ENCODE measurements at places on chromosomes 16 and 17.
A peak's percentile ranks its signal among the peaks of the same experiment; 100 is the strongest.

- peak; percentile 73 for DNase-seq
Observed at GRCh38 chr17:28643983-28644786, 773 bp downstream of the BLTP2 start.

DNA sequence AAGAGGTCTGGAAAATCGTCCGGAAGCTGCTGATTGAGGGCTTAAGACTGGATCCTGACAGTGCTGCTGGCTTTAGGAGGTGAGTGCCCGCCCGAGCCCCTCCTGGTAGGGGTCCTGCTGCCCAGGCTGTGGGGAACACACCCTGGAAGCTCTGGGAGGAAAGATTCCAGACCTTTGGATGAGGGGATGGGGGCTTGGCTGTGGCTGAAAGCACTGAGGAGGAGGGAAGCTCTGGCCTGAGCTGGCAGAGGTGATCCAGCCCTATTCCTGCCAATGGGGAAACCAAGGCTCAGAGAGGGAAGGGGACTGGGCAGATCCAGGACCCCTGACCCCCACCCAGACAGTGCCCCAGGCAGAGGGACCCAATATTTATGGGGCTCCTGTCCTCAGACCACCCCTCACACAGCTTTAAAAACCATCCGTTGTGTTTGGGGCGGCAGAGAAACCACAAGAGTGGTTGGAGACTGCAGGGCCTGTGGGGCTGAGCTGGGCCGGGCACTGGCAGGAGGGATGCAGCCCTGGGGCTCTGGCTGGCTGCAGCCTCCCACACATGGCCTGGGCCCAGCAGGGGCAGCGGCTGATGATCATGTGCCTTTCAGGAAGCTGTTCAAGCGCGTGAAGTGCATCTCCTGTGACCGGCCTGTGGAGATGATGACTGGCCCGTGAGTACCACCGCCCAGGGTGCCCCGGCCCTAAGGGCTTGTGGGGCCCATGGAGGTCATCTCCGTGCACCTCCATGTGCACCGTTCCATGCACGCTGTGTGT lies 22.8 kb downstream of the UBALD1 start:
- DNase-seq = peak; percentile 26

GRCh38 chr16:19213885-19214284 lies 45.8 kb downstream of the SYT17 start:
- no peak for DNase-seq

GRCh38 chr16:9597967-9598730 lies 506.7 kb downstream of the HAPSTR1 start:
- DNase-seq = no peak

- DNase-seq = no peak
Observed at GRCh38 chr16:49617016-49617629, 238.8 kb downstream of the ZNF423 start.

- DNase-seq = no peak
Observed at GRCh38 chr16:12544477-12545296, 259.0 kb downstream of the CPPED1 start.

DNA sequence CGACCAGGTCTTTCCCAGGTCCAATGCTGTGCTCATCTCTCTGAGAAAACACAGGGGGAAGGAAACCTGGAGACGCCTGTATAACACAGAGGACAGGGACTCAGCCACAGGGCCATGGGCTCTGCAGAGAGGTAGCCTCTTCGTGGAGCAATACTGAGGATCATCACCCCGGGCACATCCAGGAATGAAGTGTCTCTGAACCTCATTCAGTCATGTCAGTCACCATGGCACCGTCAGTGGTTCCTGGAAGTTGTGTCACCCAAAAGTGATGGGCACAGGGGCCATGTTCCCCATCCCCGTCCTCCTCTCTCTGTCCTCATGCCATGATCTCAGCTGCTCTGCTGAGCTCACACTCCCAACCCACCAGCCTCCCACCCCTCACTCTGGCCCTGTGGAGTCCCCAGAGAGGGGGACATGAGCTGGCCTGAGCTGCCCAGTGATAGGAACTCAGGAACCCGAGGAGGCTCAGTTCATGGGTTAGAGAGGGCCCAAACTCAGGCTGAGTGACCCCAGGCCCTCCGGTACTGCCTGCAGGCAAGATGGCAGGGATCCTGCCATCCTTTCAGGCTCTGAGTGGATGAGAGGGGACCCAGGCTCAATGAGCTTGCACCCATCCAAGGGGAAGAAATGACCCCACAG lies 53.4 kb downstream of the PITPNM3 start:
- no peak for DNase-seq

GRCh38 chr17:80886641-80887573 lies 104.7 kb upstream of the CHMP6 start:
- DNase-seq = no peak

- DNase-seq = no peak
Observed at GRCh38 chr17:42944211-42944610, 20.0 kb downstream of the AARSD1 start.

DNA sequence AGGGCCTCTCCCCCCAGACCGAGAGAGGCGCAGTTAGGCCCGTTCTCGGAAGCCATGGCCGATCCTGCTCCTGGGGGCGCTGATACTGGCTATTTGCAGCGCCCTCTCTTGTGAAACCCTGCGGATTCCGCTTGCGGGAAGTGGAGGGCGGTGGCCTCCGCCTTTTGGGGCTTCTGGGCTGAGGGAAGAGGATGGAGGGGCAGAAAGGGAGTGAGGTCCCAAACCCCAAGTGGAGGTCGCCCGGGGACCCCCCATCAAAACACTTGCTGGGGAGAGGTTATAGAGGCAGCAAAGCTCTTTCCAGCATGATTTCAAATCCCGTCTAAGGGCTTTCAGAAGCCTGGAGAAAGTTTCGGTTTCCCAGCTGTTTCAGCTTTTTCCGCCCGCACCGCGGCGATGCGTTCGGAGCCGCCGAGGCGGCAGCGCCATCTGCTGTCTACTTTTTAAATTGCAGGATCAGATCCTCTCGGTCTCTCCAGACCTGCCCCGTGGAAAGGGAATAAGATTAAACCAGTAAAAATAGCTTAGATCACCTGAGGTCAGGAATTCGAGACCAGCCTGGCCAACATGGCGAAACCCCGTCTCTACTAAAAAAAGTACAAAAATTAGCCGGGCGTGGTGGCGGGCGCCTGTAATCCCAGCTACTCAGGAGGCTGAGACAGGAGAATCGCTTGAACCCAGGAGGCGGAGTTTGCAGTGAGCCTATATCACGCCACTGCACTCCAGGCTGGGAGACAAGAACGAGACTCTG lies 15.8 kb downstream of the SNX20 start:
- DNase-seq = peak; percentile 58

DNA sequence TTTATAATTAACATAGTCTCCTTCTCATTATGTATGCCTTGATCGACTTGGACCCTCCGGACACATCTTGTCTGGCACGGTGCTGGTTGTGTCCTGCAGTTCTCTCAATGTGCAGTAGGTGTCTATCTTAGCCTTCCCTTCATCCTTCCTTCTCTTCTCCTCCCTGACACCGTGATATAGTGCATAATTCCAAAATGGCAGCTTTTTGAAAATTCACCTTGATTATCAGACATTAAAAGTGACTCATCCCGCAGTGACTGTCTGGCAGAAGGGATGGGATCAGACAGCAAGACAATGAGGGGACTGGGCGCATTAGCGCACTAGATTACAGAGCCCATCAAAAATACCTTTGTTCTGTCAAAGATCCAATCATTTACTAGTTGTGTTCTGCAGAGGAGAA lies 70.0 kb upstream of the PMFBP1 start:
- peak; percentile 28 for DNase-seq

- DNase-seq = no peak
Observed at GRCh38 chr16:1079786-1080525, 7.4 kb downstream of the SSTR5 start.

DNA sequence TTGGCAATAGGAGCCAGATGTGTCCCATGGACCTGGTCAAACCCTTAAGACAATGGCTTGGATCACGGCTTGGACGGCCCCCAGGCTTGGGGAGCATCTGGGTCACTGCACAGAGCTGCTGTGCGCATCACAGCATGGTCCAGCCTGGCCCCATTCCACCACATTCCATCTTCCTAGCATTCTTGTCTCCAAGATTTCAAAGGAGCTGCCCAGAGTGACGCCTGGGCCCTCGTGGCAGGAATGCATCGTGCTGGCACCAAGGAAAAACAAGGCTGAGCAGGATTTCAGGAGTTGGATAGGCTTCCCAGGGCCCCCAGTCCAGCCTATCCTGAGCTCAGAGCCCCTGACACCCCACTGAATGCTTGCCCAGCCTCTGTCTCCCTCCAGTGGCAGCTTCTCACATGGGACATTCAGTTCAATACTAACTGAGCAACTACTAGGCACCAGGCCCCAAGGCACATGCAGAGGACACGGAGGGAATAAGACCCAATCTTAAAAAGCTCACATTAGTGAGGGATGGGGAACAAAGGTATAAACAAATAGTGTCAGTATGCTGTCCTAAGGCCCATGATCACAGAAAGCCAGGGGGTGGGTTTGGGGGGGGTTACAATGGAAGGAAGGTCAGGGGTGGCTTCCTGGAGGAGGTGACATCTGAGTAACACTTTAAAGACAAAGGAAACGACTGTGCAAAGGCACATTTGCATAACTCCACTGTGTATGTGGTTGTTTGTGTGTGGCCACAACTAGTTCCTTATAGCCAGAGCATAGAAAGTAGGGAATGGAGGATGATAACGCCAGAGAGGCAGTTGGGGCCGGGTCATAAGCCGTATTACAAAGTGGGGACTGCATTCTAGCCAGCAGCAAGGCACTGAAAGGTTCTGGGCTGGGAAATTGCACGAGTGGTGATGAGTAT lies 34.1 kb downstream of the TK2 start:
- DNase-seq = no peak

- DNase-seq = no peak
Observed at GRCh38 chr16:85291302-85292148, 179.3 kb upstream of the CIBAR2 start.

GRCh38 chr17:35728551-35728950 lies 2.9 kb upstream of the RASL10B start:
- no peak for DNase-seq

DNA sequence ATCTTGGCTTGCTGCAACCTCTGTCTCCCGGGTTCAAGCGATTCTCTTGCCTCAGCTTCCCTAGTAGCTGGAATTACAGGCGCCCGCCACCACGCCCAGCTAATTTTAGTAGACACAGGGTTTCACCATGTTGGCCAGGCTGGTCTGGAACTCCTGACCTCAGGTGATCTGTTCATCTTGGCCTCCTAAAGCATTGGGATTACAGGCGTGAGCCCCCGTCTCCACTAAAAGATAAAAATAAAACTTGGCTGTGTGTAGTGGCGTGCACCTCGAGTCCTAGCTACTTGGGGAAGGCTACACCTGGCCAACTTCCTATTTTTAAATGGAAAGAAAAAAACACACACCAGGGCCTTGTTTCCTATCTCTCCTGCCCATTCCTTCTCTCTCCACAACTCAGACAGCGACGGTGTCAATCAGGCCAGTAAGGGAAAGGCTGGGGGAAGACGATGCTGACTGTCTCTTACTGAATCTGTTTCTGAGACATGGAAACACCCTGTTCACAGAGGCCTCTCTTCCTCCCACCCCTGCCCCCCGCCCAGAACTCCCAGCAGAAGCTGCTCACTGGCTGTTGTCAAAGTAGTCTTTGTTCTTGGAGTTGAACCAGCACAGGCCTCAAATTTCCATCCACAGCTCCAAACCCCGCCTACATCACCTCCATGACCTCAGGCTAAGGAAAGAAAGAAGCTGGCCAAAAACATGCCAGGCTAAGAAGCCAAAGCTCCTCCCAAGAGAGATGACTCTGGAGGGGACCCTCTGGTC lies 96.6 kb downstream of the NXN start:
- DNase-seq = peak; percentile 91

- no peak for DNase-seq
Observed at GRCh38 chr16:18984435-18985005, 786 bp downstream of the TMC7 start.

DNA sequence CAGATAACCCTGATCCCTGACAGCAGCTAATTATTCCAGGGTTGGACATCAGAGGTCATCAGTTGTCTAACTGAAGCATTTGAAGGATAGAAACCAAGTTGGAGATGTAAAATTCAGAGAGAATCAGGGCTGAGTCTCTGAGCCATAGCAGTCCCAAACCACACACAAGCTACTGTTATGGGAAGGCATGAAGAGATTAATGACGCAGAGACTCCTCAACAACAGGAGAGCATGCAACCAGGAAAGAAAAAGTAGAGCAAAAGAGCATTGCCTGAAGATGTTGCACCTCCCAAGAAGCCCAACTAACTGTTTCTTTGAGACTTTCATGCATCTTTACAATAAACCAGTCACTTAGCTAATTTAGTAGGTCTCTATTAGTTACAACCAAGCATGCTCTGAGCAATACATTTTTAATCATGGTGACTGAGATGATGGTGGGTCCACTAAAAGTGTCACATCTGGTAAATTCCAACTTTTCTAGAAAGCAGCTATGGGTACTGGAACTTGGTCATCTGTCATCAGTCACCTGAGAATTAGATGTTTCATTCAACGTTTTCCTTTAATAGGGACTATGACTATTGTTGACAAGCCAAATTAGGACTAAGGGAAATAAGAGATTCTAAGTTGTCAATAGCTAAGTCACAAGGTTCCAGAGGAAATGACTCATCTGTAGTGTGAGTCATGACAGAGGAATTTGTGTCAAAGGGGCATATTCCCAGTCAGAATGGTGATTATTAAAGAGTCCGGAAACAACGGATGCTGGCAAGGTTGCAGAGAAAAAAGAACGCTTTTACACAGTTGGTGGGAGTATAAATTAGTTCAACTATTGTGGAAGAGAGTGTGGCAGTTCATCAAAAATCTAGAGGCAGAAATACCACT lies 239.8 kb downstream of the CHD9NB start:
- DNase-seq = peak; percentile 92

- DNase-seq = peak; percentile 77
Observed at GRCh38 chr16:81711657-81712319, 67.3 kb upstream of the PLCG2 start.

- no peak for DNase-seq
Observed at GRCh38 chr17:81740395-81740961, 28.4 kb downstream of the SLC25A10 start.

GRCh38 chr16:4882633-4883285 lies 35.5 kb downstream of the UBN1 start:
- DNase-seq = no peak

GRCh38 chr16:54069601-54070239 lies 216.9 kb downstream of the IRX3 start:
- DNase-seq = no peak

DNA sequence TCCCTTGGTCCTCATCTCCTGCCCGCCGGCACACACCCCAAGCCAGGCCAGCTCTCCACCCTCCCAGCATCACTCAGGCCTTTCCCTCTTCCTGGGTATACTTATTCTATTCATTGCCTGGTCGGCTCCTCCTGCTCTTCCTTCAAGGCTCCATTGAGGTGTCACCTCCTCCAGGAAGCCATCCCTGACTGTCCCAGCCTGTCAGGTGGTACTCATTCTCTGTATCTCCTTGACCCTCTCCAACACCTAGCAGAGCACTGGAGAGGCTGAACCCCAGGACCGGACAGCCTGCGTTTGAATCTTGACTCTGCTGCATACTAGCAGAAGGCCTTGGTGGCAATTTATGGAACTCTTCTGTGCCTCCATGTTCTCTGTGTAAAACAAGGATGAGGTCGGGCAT lies 428 bp upstream of the TNFRSF13B start:
- DNase-seq = no peak

Data from COLO829 (cell line).